ENCODE measurements at places on chromosomes 2 and 18.

GRCh38 chr2:48433682-48434081 lies 96.3 kb upstream of the STON1 start:
- DNase-seq = no peak

DNA sequence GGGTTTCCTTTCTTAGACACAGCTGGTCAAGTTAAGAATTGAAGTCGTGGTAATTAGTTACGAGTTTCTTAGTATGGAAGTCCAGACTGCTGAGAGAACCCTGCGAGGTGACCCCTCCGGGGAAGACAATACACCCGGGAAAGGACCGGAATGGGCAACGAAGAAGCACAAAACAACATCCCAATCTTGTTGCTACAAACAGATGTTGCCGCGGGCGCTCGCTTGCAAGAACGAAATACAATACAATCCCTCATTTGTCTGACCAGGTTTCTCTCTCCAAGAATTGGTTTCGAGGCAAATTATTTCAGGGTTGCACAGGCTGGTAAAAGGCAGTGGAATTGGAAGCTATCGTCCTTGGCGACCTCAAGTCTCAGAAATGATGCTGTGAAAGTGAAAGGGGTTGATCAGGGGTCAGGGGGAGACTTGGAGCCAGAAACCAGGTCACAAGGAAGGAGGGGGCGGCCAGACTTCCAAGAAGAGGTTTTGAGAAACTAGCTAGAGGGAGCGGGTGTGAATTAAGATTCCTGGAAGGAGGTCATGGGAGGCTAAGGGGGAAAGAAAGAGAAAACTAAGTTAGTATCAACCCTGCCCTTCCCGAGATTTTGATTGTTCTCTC lies 401.9 kb downstream of the HRH4 start:
- DNase-seq = no peak

GRCh38 chr2:144323946-144324345 lies 196.0 kb downstream of the ZEB2 start:
- DNase-seq = no peak

GRCh38 chr2:239952665-239953417 lies 72.3 kb downstream of the NDUFA10 start:
- DNase-seq = no peak

DNA sequence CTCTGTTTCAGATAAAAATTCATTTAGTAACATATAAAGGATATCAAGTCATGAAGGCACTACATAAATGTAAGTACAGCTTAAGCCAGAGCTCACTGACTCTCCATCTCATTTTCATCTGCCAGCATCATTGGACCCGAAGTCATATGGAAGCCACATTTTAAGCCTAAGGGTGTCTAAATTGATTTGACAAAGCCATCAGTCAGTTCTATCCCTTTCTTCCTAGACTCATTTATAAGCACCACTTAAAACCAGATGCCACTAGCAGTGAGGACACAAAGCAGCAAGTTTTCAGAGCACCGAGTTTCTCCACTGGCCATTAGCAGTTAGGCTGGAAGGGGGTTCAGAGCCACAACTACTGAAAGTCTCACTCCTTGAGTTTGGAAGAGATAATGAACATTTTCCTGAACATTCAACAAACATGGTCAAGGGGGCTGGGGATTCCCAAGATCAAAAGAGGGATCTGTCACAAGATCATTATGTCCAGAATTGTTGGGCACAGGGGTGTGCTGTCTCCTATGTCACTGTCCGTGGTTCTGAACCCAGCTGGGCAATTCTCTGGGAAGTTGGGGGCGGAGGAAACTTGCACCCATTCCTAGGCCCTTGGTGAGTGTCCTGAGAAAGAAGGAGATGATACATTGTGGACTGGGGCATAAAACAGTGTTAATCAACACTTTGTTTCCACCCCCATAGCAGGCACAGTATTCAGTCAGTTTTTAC lies 158.5 kb upstream of the LMAN1 start:
- no peak for DNase-seq
